ENCODE measurements at places on chromosomes 16 and 17.

GRCh38 chr16:86504315-86505184 lies 5.8 kb upstream of the FOXF1 start:
- DNase-seq: peak; percentile 31

GRCh38 chr17:70091696-70092095 lies 16.7 kb downstream of the KCNJ16 start:
- DNase-seq: no peak

- DNase-seq: no peak
These were observed 18.1 kb downstream of the C17orf100 start for GRCh38 chr17:6669479-6670212.

GRCh38 chr16:65617421-65617820 lies 495.6 kb upstream of the CDH11 start:
- DNase-seq: no peak

- DNase-seq: no peak
These were observed 115.5 kb downstream of the RAP1GAP2 start for GRCh38 chr17:2911755-2912111.

GRCh38 chr17:42651392-42651791 lies 7.7 kb upstream of the TUBG2 start:
- no peak for DNase-seq

DNA sequence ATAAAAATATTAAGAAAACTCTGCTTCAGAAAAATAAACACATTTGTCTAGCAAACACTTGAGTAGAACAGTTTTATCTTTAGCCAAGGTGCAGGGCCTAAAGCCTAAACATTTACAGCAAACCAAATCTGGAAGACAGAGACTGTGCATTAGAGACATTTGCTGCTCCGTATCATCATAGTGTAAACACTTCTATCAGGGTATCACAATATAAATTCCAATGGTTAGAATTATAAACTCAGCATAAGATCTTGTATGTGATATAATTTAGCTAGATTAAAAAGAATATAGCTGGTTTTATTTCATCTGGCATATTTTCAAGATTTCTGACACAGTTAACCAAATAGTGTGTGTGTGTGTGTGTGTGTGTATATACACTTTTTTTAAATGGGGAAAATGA lies 133.8 kb upstream of the NACA2 start:
- DNase-seq: no peak

GRCh38 chr16:57128771-57129389 lies 36.5 kb downstream of the CPNE2 start:
- DNase-seq: no peak

DNA sequence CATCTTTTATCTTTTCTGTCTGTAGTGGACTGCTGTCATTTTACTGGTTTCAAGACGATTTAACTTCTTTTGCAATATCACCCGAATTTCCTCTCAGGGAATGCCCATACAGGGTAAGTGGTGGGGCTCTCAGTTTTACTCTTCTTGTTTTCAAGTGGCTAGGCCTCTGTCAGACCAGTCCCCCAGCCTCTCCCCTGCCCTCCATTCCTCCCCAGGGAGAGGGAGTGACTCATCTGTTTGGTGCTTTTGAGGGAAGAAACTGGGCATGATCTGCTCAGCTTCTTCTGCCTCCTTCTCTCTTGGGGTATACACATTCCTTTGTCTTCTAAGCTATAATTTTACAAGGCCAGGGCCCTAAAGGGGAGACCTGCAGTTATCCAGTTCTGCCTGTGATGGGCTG lies 332.0 kb downstream of the CBLN1 start:
- no peak for DNase-seq

DNA sequence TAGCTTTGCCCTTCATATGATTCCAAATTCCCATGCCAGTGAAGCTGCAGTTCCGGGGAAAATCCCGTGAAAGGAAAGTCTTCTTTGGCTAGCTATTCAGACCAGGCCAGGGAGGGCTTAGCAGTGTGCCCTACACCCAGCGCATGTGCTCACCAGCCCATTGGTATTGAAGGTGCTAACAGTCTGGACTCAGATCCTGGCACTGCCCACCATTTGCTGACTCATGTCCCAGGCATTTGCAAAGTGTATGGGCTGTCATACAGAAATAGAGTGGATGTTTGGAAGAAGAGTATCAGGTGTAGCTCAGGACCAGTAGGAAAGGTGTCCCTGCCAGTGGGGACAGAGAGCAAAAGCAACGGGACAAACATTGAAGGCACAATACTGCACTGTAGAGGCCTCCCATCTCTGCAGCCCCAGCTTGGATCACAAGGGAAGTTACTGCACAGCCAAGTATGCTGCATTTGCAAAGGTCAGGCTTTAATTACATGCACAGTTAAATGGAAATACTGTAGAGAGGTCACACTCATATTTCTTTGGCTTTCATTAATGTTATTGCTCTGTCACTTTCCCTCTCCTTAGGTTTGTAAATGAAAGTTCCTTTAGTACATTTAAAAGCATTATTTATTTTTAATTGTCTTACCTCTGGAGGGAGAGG lies 220.0 kb downstream of the IRX3 start:
- no peak for DNase-seq

DNA sequence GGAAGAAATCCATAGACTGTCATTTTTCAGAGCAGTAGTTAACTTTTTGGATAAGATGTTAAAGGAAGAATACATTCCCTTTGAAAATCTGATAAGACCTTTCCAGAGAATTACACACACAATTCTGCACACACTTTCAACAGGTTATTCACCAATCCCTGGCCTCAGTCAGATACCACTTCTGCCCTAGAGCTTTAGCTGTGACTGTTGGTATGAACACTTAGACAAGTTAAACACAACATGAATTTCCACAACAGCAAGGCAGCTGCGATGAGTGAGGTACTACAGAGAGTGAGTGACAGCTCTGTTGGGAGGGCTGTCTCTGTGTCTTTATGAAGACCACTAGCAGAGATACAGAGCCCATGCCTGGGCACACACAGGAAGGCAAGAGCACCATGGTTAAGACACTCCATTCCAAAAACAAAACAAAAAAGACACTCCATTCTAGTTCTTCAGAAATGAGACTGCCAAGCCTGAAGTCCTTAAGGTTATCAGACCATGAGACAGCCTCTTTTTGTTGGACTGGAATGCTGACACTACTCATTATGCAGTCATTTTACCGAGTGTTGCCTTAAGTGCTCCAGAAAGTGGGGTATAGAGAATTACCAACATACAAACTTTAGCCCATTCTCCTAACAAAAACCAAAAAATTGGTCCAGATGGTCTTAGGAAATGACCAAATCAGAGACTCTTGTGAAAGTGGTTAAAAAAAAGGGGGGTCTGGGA lies 42.4 kb downstream of the TOM1L2 start:
- DNase-seq: no peak

- peak; percentile 40 for DNase-seq
These were observed 10.8 kb downstream of the CASKIN2 start for GRCh38 chr17:75504347-75505151.

DNA sequence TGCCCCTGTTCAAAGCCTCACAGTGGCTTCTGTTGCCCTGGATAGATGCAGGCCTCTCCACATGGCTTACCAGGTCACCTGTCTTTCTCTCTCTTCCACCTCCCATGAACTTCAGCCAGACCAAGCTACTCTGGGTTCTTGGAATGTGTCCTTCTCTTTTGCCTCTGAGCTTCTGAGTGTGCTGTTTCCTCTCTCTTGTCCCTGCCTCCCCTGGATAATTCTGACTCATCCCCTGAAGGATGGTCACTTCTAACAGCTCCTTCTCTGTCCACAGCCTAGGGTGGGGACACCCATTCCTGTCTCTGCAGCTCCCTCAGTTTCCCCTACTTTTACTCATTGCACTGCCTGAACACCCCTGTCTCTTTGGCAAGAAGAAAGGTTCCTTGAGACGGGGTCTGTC lies 2.9 kb downstream of the GUCY2D start:
- no peak for DNase-seq

DNA sequence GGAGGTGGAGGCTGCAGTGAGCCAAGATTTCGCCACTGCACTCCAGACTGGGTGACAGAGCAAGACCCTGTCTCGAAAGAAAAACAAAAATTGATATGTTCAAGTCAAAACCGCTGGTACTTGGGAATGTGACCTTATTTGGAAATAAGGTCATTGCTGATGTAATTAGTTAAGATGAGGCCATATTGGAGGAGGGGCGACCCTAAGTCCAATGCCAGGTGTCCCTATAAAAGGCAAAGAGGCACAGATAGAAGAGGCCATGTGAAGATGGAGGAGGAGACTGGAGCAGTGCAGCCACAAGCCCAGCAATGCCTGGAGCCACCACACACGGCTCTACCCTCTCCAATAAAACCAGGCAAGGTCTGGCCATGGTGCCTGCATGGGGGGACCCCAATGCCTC lies 50.8 kb upstream of the JPH3 start:
- no peak for DNase-seq

- DNase-seq: no peak
These were observed 50.4 kb upstream of the ERN1 start for GRCh38 chr17:64180089-64181073.

- no peak for DNase-seq
These were observed 22.1 kb downstream of the TRARG1 start for GRCh38 chr17:1301546-1301945.
